ENCODE measurements at places on chromosomes 5 and 9.

GRCh38 chr5:121915765-121916164, 46.0 kb upstream of the SRFBP1 start:
- DNase-seq: peak; percentile 70

- no peak for DNase-seq
Measured at GRCh38 chr5:53884417-53884816, 324.0 kb downstream of the NDUFS4 start.

GRCh38 chr9:20684875-20685696, 1.0 kb downstream of the FOCAD start:
- DNase-seq: no peak

DNA sequence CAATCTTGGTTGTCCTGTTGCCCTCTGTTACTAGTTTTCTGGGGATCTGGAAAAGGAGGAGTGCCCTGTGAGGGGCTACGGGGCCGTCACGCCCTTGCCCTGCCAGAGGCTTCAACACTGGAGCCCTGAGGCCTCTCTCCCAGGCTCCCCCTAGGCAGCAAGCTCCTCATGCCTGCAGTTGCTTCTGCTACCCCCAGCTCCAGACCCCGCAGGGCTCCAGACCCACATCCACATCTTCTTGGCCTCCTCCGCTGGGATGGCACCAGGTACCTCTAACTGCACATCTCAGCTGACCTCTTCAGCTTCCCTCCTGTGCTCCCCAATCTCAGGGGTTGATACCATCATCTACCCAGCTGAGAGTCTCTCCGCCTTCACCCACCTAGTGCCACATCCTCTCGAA, 116.0 kb downstream of the ZNF354C start:
- DNase-seq: no peak

- DNase-seq: no peak
Measured at GRCh38 chr5:111685969-111686368, 71.0 kb downstream of the NREP start.

- no peak for DNase-seq
Measured at GRCh38 chr5:58452566-58453258, 7.2 kb downstream of the PLK2 start.

GRCh38 chr9:93304574-93305496, 120.9 kb downstream of the WNK2 start:
- DNase-seq: peak; percentile 5

- DNase-seq: no peak
Measured at GRCh38 chr5:15160091-15160490, 288.5 kb upstream of the ANKH start.

DNA sequence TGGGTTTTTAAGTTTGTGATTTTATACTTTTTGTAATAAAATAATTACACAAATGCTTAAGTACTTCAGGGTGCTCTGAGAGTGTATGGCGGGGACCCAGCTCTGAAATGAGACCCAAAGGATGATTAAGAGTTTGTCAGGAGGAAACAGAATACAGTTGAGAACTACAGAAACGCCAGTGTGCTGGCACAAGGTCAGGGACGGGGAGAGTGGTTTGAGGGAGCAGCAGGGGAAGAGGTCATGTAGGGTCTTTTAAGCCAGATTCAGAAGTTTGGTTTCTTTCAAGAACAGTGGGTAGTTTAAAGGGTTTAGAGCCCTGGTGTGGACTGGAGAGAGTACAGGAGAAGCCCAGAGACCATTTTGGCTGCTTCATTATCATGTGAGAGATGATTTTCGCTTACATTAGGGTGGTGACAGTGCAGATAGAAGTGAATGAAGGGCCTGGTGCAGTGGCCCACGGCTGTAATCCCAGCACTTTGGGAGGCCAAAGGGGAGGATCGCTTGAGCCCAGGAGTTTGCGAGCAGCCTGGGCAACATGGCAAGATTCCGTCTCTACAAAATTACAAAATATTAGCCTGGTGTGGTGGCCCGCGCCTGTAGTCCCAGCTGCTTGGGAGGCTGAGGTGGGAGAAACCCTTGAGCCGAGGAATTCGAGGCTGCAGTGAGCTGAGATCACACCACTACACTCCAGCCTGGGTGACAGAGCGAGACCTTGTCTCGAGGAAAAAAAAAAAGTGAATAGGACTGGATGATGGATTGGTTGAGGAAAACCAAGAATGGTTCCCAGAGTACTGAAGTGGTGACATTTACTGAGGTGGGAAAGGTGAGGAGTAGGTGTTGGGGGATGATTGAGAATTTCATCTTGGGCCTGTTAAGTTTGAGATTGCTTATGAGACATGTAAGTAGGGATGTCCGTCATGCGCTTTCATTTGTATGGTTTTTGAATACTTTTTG, 1.4 kb upstream of the ETF1 start:
- no peak for DNase-seq

- no peak for DNase-seq
Measured at GRCh38 chr9:106860721-106861639, 2.0 kb upstream of the ZNF462 start.

- peak; percentile 64 for DNase-seq
Measured at GRCh38 chr5:111454198-111454622, 58.1 kb downstream of the STARD4 start.

- no peak for DNase-seq
Measured at GRCh38 chr5:39190311-39191102, 28.9 kb downstream of the FYB1 start.

GRCh38 chr5:147860641-147861025, 17.9 kb upstream of the SCGB3A2 start:
- DNase-seq: no peak

- no peak for DNase-seq
Measured at GRCh38 chr9:112917047-112917986, 26.6 kb upstream of the SLC46A2 start.

GRCh38 chr9:38694676-38695075, 25.3 kb downstream of the FAM240B start:
- DNase-seq: no peak

DNA sequence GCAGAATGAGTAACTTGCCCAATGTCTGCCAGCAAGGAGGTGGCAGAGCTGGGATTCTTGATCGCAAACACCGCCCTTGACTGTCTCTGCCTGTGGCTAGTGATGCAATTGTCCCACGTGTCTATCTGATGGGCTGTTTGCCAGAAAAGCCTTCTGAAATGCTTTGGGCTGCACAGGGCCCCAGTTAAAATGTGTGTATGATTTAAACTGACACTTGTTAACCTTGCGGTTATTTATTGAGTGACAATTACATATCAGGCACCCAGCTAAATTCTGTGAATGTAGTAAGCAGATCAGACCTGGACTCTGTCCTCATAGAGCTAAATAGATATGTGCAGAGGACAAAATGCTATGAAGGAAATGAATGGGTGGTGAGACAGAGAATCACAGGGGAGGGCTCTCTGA, 11.6 kb upstream of the IL12B start:
- no peak for DNase-seq

- no peak for DNase-seq
Measured at GRCh38 chr5:78245136-78245535, 49.4 kb downstream of the AP3B1 start.

- no peak for DNase-seq
Measured at GRCh38 chr9:131275332-131276093, 797 bp downstream of the FAM78A start.

- DNase-seq: no peak
Measured at GRCh38 chr9:336039-336438, 121.4 kb downstream of the DOCK8 start.

- DNase-seq: no peak
Measured at GRCh38 chr5:174720612-174721529, 3.5 kb upstream of the MSX2 start.

GRCh38 chr5:11361768-11362167, 542.5 kb downstream of the CTNND2 start:
- no peak for DNase-seq

- DNase-seq: no peak
Measured at GRCh38 chr5:80092486-80093107, 57.4 kb downstream of the THBS4 start.

- no peak for DNase-seq
Measured at GRCh38 chr9:93662952-93663572, 86.7 kb downstream of the PHF2 start.

DNA sequence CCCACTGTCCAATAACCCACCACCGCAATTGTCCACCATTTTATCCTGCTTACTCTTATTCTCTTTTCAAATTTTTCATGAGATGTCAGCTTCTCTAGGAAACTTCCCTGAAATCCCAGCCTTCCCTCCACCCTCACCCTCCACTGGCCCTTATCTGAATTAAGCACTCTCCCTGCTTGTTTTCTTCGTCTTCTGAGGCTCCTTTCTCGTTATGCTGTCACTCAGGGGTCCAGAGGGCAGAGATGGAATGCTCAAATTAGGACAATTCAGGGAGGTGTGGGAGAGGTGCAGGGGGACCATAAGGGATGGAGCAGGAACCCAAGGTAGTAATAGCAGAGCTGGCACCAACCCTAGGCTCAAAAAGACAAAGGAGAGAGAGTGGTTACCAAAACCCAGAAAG, 5.0 kb upstream of the DAPK1 start:
- no peak for DNase-seq

GRCh38 chr9:116081435-116082115, 72.0 kb upstream of the PAPPA start:
- no peak for DNase-seq

GRCh38 chr5:171340491-171340890, 31.4 kb downstream of the TLX3 start:
- DNase-seq: no peak

- DNase-seq: no peak
Measured at GRCh38 chr5:9667906-9668305, 37.8 kb upstream of the TAS2R1 start.

GRCh38 chr5:74103131-74104023, 477.4 kb downstream of the ARHGEF28 start:
- DNase-seq: no peak

- DNase-seq: no peak
Measured at GRCh38 chr9:99881769-99882168, 24.7 kb upstream of the STX17 start.

- no peak for DNase-seq
Measured at GRCh38 chr9:136857166-136857565, 5.0 kb downstream of the MAMDC4 start.

DNA sequence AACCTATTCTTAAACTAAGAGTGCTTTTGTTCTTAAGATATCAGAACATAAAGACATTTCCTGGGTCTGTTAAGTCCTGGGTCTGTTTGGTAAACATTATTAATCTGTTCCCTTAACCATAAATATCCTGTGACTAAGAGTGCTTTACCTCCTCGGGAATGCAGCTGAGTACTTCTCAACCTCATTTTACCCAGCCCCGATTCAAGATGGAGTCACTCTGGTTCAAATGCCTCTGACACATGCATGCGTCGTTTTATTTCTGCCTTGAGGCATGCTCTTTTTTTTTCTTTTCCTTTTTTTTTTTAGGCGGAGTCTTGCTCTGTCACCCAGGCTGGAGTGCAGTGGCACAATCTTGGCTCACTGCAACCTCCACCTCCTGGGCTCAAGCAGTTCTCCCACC, 39.8 kb upstream of the FBXL17 start:
- DNase-seq: no peak

GRCh38 chr5:10195301-10195700, 54.4 kb downstream of the ATPSCKMT start:
- DNase-seq: no peak

DNA sequence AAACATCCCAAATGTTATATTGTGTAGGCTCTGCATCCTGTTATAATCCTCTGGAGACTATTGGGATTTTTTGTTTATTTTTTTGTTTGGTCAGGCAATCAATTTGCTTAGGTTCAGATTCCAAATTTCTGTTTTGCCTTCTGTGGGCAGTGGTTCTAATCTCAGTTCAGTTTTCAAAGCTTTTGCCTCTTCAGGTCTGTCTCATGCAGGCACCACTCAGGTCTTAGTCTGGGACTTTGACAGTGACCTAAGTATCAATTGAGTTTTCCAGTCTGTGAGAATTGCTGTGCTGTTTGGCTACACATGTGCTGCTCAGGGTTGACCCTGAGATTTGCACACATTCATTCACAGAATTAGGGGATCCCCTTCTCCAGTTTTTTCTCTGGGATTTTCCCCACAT, 14.1 kb downstream of the SNX2 start:
- DNase-seq: no peak

DNA sequence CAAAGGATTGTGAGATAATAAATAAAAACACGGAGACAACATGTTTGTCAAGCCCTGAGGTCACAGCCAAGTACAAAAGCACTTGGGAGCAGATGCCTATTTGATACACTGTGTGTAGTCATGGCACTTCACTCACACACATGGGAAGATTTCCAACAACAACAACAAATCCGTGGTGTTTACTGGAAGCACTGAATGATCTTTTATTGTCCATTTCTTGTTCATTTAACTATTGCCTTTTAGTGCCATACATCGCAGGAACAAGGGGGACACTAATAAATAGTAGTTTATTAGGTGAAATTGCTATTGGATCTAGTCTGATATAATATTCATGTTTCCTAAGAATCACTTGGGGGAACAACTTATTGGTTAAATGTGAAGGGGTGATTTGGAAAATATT, 20.4 kb upstream of the GDNF start:
- no peak for DNase-seq

DNA sequence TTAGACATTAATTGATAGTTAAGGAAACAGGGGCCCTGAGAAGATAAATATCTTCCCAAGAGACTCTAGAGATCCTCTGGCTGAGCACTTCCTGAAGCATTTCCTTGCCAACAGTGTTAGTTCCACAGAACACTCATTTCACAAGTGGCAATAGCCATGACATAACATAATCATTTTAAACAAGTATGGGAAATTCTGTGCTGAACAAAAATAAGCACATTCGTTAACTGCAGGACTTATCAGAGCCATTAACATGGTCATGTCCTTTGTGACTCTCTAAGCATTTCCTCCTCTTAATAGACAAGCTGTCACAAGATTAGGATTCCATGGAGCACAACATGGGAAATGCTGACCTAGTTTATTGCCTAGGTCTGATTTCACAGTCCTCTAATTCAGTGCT, 184.9 kb downstream of the SNX18 start:
- no peak for DNase-seq

GRCh38 chr5:179959641-179960040, 51.9 kb upstream of the TBC1D9B start:
- DNase-seq: no peak

- no peak for DNase-seq
Measured at GRCh38 chr5:50791813-50792212, 125.4 kb downstream of the PARP8 start.
